ENCODE measurements at places on chromosomes 7 and 10. TPM values are rescaled to one million over a fixed set of nuclear protein-coding genes. Genes with fewer than 3 reads are reported as not detected.
A peak's percentile ranks its signal among the peaks of the same experiment; 100 is the strongest.

DNA sequence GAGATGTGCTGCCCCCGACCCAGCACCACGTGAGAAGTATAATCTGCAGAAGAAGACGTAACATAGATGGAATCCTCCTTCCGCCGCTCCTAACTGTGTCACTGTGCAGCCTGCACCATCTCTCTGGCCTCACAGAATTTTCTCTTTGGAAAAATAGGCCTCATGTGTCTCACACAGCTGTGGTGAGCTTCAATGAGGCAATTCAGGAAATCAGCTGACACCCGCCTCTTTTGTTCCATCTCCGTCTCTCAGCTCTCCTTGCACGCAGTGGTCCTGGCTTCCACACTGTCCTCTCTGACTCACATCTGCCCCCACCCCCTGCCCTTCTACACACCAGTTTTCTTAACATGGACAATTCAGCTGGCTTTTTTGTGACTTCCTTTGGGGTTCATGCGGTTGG, 7.2 kb downstream of the C10orf90 start:
- H3K4me1 ChIP-seq, result no peaks in the 10 kb centered on the region
- no peak overlapping the region for H3K4me3 ChIP-seq
- H3K27ac ChIP-seq, result no peak overlapping the region
- DNase-seq, result no peak
- H3K36me3 ChIP-seq, result no peaks in the 10 kb centered on the region
- H3K27me3 ChIP-seq, result peaks cover 13% of the 10 kb centered on the region

DNA sequence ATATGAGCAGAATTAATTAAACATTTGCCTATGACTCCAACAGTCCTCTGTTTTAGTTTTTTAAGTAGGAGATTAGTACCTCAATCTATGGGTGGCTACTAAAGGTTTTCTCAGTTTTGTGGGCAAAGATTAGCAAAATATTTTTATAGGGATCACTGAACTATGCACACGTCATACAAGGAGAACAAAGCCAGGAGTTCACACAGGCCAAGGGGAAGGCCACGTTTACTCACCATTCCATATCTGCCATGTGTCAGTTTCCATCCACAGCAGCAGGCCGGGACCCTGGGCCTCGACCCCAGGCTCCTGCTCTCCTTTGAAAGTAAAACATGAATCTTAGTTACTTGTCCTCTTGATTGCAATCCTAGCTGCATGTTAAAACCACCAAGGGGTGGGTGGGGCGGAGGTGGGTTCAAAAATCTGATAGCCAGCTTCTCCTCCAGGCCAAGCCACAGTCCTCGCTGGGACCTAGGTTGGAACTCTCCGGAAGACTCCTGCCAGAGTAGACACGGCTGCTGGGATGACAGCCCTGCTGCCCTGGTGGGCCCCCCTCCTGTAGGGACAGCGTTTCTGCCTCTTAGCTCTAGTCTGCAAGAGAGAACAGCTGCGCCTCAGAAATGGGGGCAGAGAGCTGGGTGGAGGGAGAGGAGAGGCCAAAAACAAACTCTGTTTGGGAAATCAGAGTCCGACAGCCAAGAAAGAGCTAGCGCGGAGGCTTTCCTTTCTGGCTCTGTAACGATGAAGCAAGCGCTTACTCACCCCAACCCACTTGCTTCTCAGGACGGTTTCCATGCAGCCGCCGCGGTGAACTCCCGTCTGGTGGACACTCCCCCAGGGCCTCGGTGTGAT, 35.6 kb downstream of the PITRM1 start:
- H3K27ac ChIP-seq, result no peak overlapping the region
- H3K4me3 ChIP-seq, result no peak overlapping the region
- DNase-seq, result no peak
- no peaks in the 10 kb centered on the region for H3K27me3 ChIP-seq
- no peaks in the 10 kb centered on the region for H3K4me1 ChIP-seq
- peaks cover 49% of the 10 kb centered on the region for H3K36me3 ChIP-seq

DNA sequence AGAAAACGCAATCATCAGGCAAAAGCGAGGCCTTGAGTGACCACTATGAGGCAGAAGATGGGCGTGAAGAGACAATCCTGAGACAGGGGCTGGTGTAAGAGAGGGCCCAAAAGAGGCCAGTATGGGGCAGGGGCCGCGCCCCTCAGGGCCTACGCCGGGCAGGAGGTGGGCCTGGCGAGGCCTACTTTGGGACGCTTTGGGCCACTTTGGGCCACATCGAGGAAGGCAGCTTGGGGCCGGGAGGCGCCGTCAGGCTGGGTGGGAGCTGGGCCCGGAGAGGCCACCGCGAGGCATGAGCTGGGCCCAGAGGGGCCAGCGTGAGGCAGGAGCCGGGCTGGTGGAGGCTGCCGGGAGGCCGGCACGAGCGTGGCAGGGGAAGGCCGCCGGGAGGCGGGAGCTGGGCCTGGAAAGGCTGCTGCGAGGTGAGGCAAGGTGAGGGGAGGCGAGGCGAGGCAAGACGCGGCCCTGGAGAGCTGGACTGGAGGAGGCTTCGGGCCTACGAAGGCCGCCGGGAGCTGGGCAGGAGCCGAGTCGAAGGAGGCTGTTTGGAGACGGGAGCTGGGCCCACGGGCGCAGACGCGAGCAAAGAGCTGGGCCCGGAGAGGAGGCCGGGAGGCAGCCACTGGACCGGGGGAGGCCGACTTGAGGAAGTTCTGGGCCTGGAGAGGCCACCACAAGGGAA, 171.3 kb downstream of the TPST1 start:
- DNase-seq, result no peak
- H3K27me3 ChIP-seq, result no peaks in the 10 kb centered on the region
- peaks cover 30% of the 10 kb centered on the region for H3K36me3 ChIP-seq
- no peak overlapping the region for H3K27ac ChIP-seq

DNA sequence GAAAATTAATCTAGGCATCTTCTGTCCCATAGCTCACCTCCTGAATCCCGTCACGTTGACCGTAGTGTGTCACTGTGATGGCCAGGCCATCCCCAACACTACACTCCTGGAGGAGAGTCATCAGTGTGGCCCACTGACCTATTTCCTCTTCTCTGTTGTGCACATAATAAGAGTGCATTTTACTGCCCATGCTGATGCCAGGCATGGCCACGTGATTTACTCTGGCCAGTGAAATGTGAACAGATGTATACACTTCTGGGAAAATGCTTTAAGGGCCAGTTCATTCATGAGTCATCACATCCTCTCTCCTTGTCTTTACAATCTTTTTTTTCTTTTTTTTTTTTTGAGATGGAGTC, 101.9 kb upstream of the PIP4K2A start:
- H3K27me3 ChIP-seq, result no peaks in the 10 kb centered on the region
- no peaks in the 10 kb centered on the region for H3K36me3 ChIP-seq
- H3K4me1 ChIP-seq, result peaks cover 6% of the 10 kb centered on the region
- no peak for DNase-seq
- no peak overlapping the region for H3K4me3 ChIP-seq

The MSRB2 gene
- 6.1 TPM for total RNA-seq

DNA sequence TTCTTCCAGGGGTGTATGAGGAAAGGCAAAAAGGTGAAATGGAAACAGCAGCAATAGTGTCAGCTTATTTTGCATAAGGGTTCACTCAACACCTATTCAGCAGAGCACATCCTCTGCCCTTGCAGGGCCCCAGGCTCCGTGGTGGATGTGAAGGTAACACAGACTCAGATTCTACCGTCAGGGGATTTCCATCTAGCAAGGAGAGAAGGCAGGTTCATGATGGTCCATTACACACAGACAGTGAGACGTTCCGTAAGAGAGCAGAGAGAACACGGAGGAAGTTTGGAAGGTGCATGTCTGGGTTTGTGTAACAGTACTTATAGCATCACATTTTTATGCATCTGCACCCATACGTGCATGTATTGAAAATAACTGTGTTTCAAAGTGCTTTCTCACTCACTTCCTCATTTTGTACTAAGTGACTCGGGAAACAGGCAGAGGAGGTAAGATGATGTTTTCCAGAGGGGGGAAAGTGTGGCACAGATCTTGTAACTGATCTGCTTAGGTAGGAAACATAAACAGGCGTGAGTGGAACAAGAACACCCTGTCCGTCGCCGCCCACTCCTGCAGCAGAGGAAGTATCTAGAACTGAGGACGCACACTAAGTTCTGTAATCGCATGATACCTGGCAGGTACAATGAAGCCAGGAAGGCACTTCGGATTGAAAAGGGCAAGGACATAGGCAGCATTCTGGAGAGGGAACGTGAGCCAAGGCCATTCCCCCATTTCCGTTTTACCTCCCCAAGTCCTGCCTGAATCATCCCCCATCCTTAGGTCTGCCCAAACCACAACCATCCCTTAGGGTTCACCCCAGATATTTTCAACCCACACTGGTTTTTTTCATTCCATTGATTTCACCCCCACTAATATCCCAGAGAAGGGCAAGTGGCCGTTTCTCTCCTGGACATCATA, 1.0 kb upstream of the ENO4 start:
- no peak overlapping the region for H3K27ac ChIP-seq
- peaks cover 66% of the 10 kb centered on the region for H3K27me3 ChIP-seq
- DNase-seq, result no peak
- H3K4me3 ChIP-seq, result peak overlapping the region; percentile 54
- H3K36me3 ChIP-seq, result no peaks in the 10 kb centered on the region
- H3K4me1 ChIP-seq, result peaks cover 3% of the 10 kb centered on the region

DNA sequence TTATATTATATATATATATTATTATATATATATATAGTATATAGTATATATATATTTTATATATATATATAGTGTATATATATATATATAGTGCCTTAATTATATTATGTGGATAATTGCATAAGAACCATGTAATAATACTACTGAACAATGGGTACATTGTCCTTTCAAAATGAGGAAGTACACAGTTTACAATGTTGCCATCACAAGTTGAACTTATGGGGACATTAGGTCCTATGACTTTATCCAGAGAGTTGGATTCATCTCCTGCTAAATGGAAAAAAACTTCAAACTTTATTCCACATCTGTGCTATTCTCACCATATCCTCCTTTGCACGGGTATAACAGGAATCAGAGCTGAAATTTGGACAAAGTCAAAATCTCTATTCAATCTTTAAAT, 105.0 kb upstream of the AGR3 start:
- H3K4me1 ChIP-seq, result peaks cover 1% of the 10 kb centered on the region
- no peak for DNase-seq
- peaks cover 2% of the 10 kb centered on the region for H3K27me3 ChIP-seq
- no peaks in the 10 kb centered on the region for H3K36me3 ChIP-seq
- no peak overlapping the region for H3K27ac ChIP-seq

The HOGA1 gene
- total RNA-seq, result not detected

- H3K36me3 ChIP-seq, result no peaks in the 10 kb centered on the region
- DNase-seq, result no peak
- H3K4me1 ChIP-seq, result no peaks in the 10 kb centered on the region
- H3K4me3 ChIP-seq, result no peak overlapping the region
- no peak overlapping the region for H3K27ac ChIP-seq
- H3K27me3 ChIP-seq, result no peaks in the 10 kb centered on the region
Observed at GRCh38 chr7:118573085-118573484, 348.6 kb downstream of the ANKRD7 start.

GRCh38 chr10:70478191-70479164, at the start of gene PALD1:
PALD1 (plus strand) TSS chr10:70478767; CDS start chr10:70525952, 47,185 bp downstream.
- H3K4me1 ChIP-seq, result peaks cover 36% of the 10 kb centered on the region
- H3K4me3 ChIP-seq, result peak within 1 kb of the TSS; percentile 76
- H3K27ac ChIP-seq, result peak within 1 kb of the TSS; percentile 85

DNA sequence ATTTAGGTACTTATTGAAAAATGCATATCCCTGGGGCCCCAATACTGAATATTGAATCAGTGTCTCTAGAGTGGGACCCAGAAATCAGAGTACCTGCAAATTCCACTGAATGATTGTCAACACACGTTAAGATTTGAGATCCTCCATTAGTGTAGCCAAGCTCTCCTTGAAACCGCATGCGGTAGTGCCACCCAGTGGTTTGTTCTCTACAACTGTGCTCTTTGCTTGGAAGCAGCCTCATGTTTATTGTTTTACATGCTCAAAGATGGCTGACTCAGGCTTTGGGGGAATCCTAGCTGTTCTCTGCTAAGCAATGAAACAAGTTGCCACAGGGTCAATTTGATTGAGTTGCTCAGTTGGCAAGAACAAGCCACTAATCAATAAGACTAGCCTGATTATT, 340.2 kb upstream of the CELF2 start:
- H3K4me3 ChIP-seq, result no peak overlapping the region
- H3K27ac ChIP-seq, result no peak overlapping the region
- DNase-seq, result no peak
- no peaks in the 10 kb centered on the region for H3K4me1 ChIP-seq
- peaks cover 14% of the 10 kb centered on the region for H3K27me3 ChIP-seq

The OR6V1 gene
- not detected for total RNA-seq

DNA sequence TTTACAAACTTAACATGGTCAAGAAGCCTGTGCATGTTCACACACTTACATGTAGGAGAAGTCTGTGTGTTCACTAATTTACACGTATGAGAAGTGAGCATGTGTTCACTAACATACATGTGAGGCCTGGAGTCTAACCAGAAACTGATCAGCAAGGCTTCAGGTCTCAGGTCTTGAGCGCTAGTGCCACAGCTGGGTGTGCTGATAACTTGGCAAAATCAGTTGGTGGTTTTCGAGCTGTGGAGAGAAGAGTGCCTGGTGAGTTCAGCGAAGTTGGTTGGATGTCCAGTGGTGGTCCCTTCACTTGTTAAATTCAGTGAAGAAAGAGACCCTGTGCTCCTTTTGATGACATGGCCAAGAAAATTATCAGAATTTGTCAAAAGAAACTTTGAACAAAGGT, 98.7 kb downstream of the CELF2 start:
- H3K27me3 ChIP-seq, result no peaks in the 10 kb centered on the region
- no peak overlapping the region for H3K27ac ChIP-seq
- no peak for DNase-seq
- H3K4me3 ChIP-seq, result no peak overlapping the region

GRCh38 chr10:3636356-3637181, 148.4 kb downstream of the KLF6 start:
- no peaks in the 10 kb centered on the region for H3K36me3 ChIP-seq
- no peak overlapping the region for H3K27ac ChIP-seq
- H3K27me3 ChIP-seq, result no peaks in the 10 kb centered on the region
- H3K4me1 ChIP-seq, result peaks cover 4% of the 10 kb centered on the region
- no peak for DNase-seq

DNA sequence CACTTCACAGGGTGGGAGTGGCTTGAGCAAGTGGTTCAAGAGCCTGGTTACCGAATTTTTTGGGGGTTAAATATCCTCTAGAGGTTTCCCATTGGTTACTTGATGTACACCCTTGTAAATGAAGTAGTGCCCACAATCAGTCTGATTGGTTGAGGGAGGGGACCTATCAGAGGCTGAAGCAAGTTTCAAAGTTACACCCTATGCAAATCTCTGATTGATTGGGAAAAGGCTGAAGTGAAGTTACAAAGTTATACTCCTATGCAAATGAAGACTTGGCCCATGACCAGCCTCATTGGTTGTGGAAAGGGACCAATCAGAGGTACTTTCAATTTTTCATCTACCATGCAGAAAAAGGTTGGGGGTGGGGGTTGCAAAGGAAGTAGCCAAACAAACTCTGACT, 34.7 kb downstream of the UBE2D4 start:
- peaks cover 6% of the 10 kb centered on the region for H3K4me1 ChIP-seq
- H3K36me3 ChIP-seq, result peaks cover 9% of the 10 kb centered on the region
- DNase-seq, result no peak
- no peak overlapping the region for H3K27ac ChIP-seq

The TEX36 gene
- not detected for total RNA-seq

The PRPS1L1 gene
- total RNA-seq, result not detected
